ENCODE measurements at places on chromosomes 11 and 22.

GRCh38 chr11:32829157-32829679, 509 bp upstream of the PRRG4 start:
- DNase-seq, result peak; percentile 57

- no peak for DNase-seq
Observed at GRCh38 chr11:77088236-77089003, 14.2 kb upstream of the OMP start.

- DNase-seq, result no peak
Observed at GRCh38 chr11:129443276-129443675, 67.6 kb downstream of the BARX2 start.

- DNase-seq, result no peak
Observed at GRCh38 chr11:94766713-94767206, 1.4 kb upstream of the AMOTL1 start.

- DNase-seq, result no peak
Observed at GRCh38 chr11:83002053-83002452, 69.6 kb downstream of the RAB30 start.

GRCh38 chr11:115555336-115556090, 51.3 kb upstream of the CADM1 start:
- DNase-seq, result no peak

GRCh38 chr11:25766332-25767015, 565.5 kb upstream of the ANO3 start:
- DNase-seq, result no peak

- DNase-seq, result peak; percentile 82
Observed at GRCh38 chr11:120952461-120953434, 71.2 kb upstream of the TBCEL start.

- no peak for DNase-seq
Observed at GRCh38 chr11:128981254-128981653, 38.6 kb upstream of the TP53AIP1 start.

GRCh38 chr22:21657360-21658032, 8.3 kb upstream of the PPIL2 start:
- peak; percentile 96 for DNase-seq

DNA sequence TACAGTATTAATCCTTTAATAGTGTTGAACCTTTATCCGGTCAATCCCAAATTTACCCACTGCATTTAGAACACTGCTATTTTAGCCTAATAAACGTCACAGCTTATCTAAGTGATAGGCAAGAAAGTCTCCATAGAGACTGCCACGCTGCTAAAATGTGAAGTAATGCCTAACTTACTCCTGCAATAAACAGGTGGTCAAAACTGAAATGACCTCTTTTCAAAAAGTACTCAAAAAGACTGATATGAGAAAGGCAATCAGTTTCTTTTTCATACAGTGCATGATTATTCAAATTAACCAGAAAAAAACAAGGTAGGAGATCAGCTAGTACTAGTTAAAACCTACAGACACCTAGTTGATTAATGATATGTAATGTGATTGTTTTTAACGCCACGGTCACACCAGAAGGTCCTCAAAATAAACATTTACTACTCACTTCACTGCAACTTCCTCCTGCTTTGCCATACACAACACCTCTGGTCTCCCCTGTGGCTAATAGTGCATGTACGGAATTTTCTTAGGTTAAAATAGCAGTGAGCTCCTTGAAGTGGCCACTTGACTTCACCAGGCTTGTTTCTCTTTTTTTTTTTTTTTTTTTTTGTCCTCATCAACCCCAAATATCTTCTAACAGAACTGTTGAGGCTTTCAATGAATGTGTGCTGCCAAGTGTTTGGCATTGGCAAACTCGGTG, 8.8 kb downstream of the ATP5MG start:
- peak; percentile 37 for DNase-seq

GRCh38 chr22:38260761-38261681, 11.8 kb downstream of the TMEM184B start:
- DNase-seq, result no peak

DNA sequence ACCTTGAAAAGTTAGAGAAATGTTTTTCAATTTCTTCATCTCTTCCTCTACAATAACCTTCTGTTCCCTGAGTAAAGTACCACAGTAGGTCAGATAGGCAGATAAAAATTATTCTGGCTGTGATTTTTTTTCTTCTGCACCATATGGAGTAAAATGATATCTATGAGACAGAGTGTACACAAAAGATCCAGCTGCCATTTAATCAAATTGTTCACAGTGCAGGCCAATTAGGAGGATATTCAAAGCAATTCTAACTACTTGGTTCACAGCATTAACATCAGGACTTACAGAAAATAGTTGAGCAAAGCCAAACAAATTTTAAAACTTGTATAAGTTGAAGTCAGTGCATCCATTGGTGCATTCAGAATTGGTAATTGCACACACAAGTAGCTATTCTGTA, 147.9 kb upstream of the LUZP2 start:
- DNase-seq, result no peak

- no peak for DNase-seq
Observed at GRCh38 chr22:29155966-29156365, 49.7 kb upstream of the EMID1 start.

DNA sequence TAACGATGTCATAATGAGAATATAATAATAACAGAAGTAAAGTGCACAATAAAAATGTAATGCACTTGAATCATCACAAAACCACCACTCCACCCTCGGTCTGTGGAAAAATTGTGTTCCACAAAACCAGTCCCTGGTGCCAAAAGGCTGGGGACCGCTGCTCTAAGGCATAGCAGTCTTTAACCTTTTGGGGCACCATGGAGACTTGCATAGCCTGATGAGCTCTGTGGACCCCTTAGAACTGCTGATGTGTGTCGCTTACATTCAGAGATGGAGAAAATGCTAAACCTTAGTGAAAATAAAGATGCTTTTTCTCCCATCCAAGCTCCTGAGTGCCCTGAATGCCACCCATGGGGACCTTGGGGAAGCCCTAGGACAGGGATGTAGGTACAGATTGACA, 87.6 kb upstream of the SEPTIN5 start:
- DNase-seq, result no peak

- no peak for DNase-seq
Observed at GRCh38 chr22:30650508-30651116, 15.0 kb downstream of the SLC35E4 start.

DNA sequence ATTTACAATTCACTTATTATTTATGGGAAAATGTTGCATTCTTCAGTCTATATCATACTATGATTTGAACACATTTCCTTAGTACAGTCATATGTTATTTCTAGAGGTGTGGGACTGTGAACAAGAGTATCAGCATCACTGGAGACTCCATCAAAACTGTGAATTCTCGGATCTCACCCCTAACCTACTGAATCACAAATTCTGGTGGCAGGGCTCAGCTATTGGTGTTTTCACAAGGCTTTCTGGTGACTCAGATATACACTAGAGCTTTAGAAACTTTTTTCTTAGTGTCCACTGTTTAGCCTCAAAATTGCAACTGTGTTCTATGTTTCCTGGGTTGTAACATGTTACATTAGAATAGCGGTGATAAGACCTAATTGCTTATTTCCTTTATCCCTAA, 352.9 kb upstream of the DDI1 start:
- no peak for DNase-seq

DNA sequence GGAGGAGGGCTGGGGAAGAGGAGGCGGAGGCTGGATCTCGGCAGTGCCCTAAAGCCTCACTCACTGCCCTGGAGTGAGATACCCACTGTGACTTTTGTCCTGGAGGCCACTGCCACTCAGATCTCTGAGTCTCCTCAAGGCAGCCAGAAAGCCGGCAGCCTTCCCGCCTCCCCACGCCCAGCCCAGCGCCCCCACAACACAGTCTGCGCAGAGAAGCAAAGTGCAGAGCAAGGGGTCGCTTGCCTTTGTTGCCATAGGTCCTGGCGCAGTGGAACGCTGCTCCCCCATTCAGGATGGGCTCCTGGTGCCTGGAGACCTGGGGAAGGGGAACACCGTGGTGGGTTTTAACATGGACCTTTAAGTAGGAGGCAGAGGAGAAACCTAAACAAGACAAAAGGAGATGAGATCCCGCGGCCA, 17.6 kb downstream of the PATZ1 start:
- no peak for DNase-seq

- no peak for DNase-seq
Observed at GRCh38 chr11:120089036-120090001, 48.6 kb downstream of the TRIM29 start.

- no peak for DNase-seq
Observed at GRCh38 chr11:35796562-35796961, 134.0 kb downstream of the TRIM44 start.

- DNase-seq, result no peak
Observed at GRCh38 chr11:64185175-64185692, 737 bp upstream of the STIP1 start.

GRCh38 chr11:113278925-113279324, 35.5 kb upstream of the TTC12 start:
- no peak for DNase-seq

DNA sequence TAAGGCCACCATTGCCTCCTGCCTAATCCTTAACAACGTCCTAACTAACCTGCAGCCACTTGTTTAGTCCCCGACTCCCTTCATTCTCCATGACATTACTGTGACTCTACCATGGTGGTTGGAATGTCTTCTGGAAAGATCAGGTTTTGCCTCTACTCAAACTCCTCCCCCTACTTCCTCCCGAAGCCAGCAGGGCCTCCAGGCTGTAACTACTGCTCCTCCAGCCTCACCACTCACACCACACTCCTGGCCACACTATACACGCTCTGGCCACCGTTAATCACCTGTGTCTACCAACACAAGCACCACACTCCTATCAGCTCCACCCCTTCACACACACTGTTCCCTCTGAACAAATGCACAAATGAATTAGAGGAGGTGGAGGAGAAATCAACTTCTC, 69.2 kb downstream of the PACSIN2 start:
- no peak for DNase-seq

Measured in GM13976 (cell line).